ENCODE measurements at places on chromosomes 2 and 18. TPM values are rescaled to one million over a fixed set of nuclear protein-coding genes. Genes with fewer than 3 reads are reported as not detected.
A peak's percentile ranks its signal among the peaks of the same experiment; 100 is the strongest.

GRCh38 chr2:13560322-13560721 lies 843.6 kb downstream of the TRIB2 start:
- DNase-seq: no peak

GRCh38 chr2:189613650-189614420 lies 33.2 kb upstream of the SLC40A1 start:
- no peak for DNase-seq

DNA sequence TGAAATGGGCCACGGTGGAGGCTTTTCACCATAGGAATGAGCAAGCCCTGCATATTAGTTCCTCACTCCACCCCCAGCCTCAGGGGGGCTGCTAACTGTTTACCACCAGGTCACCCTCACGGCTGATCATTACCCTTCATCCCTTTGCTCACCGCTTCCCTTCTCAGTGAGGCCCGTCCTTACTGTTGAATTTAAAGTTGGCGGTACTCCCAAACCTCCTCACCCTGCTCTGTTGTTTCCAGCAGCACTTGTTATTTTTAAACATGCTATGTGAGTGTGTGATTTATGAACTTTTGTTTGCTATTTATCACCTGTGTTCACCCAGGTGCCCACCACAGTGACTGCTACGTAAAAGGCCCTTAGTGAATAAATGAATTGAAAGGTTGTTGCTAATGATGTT lies 243.6 kb downstream of the ZNF407 start:
- no peak for DNase-seq

GRCh38 chr2:168450171-168450570 lies 5.9 kb upstream of the CERS6 start:
- no peak for DNase-seq

DNA sequence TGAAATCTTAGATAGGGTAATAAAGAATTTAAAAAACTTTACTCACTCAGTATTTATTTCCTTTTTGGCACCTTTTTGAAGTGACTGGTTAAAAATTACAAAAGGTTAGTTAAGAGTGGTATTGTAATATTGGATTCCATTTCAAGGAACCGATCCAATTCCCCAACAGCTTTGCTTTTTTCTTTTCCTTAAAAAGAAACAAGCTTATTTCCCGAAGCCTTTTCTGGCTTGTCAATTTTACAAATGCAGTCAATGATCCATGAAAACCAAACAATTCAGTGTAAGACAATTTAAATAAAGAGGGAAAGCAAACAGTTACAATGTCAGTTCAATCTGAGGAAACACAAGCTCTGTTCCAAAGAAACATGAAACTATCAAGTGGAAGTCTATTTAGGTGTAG lies 200.2 kb downstream of the RIT2 start:
- no peak for DNase-seq

DNA sequence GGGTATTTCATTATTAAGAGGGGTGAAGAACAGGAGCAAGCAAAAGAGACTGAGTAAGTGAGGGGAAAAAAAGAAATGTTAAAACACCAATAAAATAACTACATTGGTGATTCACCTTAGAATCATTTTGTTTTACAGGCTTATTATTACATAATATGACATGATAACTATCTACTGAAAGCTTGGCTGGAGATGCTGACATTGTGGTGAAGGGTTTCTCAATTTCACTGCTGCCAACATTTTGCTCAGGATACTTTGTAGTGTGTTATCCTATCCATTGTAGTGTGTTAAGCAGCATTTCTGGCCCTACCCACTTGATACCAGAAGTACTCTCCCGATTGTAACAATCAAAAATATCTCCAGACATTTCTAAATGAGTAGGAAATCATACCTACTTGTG lies 1564.6 kb upstream of the NXPH2 start:
- no peak for DNase-seq

DNA sequence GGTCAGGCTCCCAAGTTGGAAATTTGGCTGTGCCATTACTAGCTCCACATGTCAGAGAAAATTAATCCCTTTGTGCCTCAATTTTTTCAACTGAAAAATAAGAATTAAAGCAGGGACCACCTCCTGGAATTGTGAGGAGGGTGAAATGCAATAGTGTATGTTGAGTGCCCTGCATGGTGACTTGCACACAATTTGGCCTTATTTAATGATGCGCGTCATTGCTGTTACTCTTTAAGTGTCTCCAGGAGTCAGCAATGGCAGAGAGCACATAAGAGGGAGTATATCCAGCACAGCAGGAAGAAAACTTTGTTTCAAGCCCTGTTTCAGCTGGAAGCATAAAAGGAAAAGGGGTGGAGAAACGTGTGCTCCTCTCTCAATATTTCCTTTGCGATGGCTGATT lies 215.8 kb downstream of the ALK start:
- DNase-seq: peak; percentile 55

Gene HOXD3
- 26.0 TPM for polyA plus RNA-seq

Gene DES
- polyA plus RNA-seq: 6.0 TPM

Gene SERTAD2
- polyA plus RNA-seq: 23.5 TPM

Gene TXNL4A
- 82.6 TPM for polyA plus RNA-seq
